ENCODE measurements at places on chromosomes 4 and X. TPM values are rescaled to one million over a fixed set of nuclear protein-coding genes. Genes with fewer than 3 reads are reported as not detected.

Gene NSG1
- total RNA-seq, result 0.86 TPM

Gene CYSLTR1
- not detected for total RNA-seq

Gene ALAS2
- total RNA-seq, result not detected

Gene SATL1
- total RNA-seq, result not detected

Gene ATOH1
- not detected for total RNA-seq

Gene AWAT2
- not detected for total RNA-seq

Gene CDKL5
- total RNA-seq, result 5.2 TPM

Gene HSPA4L
- 10.3 TPM for total RNA-seq

Gene CCDC158
- 0.03 TPM for total RNA-seq

Gene CXorf38
- total RNA-seq, result 11.4 TPM

Gene RHOXF1
- total RNA-seq, result not detected

Gene GAGE10
- not detected for total RNA-seq

Gene IGBP1
- total RNA-seq, result 70.7 TPM

Gene GPAT3
- 46.2 TPM for total RNA-seq
